Effector CD4-positive, alpha-beta T cell (primary cell): ENCODE measurements at places on chromosomes 5 and 9.

DNA sequence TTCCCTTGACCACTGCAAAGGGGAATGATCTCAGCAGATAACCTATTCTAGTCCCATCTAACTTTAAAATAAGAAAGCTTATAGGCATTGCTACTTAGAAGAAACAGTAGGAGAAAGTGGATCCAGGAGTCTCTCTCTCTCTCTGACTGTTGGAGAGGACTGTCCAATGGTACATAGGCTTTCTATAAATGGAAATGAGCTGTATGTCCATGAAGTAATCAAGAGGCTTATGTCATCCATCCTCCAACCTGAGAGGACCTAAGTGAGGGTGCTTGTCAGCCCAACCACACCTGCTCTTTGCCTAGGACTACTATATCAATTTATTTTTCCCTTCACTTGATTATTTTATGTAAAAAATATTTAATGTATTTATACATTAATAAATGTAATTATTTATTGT is 172.3 kb downstream of the PAPPA start:
- DNase-seq: no peak

GRCh38 chr5:43560128-43560527 is 3.3 kb upstream of the PAIP1 start:
- no peak for DNase-seq

- DNase-seq: no peak
Measured at GRCh38 chr5:157324237-157324636, 58.3 kb downstream of the CYFIP2 start.

DNA sequence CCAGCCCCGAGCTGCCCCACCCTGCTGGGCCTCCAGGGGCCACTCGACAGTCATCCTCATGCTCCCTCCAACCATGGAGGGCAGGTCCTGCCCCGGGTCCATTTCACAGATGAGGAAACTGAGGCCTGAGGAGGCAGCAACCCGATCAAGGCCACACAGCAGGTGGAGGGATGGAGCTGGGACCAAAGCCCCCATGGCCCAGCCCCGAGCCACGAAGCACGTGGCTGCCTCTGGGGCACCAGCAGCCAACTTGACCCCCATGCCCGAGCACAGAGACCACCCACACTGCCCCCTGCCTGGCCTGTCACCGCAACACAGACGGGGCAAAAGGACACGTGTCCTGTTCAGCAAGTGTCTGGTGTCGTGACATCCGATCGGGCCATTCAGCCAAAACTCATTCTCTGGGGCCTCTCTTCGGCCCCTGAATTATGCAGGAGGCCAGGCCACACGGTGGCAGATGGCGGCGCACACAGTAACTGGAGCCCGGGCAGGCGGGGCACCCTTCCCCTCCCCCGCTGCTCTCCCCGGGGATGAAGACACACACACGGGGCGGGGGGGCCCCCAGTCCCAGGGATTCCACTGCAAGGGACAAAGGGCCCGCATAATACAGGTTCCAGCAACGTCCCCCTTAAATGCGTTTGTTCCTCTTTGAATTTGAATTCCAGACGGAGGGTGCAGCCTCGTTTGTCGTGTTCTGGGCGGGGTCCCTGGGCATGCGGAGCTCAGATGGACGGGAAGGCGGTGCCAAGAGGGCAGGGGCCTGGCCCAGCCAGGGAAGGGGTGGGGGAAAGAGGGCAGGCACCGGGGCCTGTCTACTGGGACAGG is 29.4 kb upstream of the TMEM250 start:
- no peak for DNase-seq

GRCh38 chr9:98977813-98978212 is 34.1 kb downstream of the COL15A1 start:
- DNase-seq: no peak

- no peak for DNase-seq
Measured at GRCh38 chr5:116494784-116495450, 79.7 kb downstream of the SEMA6A start.

- no peak for DNase-seq
Measured at GRCh38 chr5:30908356-30908755, 285.1 kb upstream of the CDH6 start.

DNA sequence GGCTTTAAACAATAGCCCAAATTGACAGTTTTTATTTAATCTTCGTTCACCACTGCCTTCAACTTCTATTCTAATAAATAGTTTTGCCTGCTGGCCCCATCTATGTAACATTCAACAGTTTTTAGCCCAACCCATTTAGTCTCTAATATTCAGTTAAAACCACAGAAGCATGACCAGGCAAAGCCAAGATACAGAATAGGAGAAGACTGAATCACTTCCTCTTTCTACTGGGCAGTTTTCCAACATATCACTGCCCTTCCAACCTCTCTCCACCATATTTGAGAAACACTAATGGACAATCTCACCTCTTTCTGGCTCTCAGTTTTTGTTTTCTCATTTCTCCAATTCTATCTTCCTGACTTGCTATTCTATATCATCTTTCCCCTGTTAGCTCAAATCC is 352.9 kb downstream of the DNAH5 start:
- DNase-seq: no peak

DNA sequence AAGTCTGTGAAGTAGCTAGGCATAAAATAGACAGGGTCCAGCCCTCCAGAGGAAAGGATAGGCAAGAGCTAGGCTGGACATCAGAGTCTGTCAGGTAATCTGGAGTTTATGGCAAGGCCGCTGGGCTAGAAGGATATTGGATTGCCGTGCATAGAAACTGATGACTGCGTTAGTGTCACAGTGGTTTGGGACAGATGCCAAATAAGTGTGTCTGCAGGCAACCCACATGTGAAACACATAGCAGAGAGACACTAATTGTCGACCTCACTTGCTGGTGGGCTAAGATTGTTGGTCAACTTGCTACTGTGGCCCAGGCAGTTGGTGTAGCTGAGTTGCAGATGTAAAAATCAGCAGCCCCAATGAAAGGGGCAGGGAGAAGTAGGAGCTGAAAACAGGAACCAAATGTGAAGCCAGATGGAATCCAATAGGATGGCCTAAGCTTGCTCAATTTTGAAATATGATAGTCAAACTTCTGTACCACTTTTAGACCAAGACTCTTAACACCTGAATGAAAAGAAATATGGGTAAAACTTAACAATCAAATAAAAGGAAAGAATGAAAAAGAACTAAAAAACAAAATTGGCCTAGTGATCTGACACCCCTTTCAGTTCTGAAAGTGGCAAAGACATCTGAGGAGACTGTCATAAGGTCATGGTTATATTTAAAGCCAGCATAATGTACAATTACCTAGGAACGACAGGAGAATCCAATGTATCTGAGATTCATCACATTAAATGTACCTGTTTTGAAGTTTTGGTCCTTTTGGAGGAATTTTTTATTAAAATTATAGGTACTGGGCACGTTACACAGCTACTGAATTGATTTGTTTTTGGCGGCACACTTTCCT is 243.3 kb upstream of the ACTBL2 start:
- DNase-seq: no peak

DNA sequence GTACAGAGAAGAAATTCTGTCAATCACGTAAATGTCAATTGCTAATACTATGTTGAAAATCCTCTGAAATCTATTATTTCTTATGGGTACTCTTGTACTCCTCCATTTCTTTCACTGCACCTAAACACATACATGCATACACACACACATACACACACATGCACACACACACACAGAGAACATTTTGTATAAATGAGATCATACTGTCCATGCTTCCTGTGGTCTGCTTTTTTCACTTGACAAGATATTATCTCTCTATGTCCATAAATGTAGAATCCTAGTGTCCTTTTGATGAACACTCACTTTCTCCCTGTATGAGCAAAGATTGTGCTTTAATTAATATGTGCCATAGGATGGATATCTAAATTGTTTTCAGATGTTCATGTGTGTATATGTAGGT is 32.7 kb upstream of the TLR4 start:
- DNase-seq: no peak

DNA sequence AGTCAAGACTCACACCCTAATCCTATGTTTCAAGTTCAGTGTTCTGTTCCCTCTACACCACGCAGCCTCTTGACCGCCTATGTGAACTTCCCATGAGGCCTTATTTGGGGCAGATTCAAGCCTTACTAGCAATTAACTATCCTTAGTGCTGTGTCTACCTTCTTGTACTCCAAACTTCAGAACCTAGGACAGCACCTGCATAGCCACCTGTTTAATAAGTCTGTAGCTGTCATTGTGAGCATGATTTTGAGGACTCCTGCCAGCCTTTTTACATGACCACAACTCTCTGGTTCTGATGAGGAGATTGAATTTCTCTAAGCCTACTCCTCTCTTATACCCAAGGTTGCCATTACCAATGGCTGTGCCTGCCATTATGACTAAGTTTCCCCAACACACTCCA is 50.8 kb upstream of the PCSK1 start:
- no peak for DNase-seq

GRCh38 chr5:130985776-130986175 is 179.3 kb downstream of the HINT1 start:
- no peak for DNase-seq

GRCh38 chr9:99628849-99629620 is 192.7 kb upstream of the NR4A3 start:
- DNase-seq: no peak

DNA sequence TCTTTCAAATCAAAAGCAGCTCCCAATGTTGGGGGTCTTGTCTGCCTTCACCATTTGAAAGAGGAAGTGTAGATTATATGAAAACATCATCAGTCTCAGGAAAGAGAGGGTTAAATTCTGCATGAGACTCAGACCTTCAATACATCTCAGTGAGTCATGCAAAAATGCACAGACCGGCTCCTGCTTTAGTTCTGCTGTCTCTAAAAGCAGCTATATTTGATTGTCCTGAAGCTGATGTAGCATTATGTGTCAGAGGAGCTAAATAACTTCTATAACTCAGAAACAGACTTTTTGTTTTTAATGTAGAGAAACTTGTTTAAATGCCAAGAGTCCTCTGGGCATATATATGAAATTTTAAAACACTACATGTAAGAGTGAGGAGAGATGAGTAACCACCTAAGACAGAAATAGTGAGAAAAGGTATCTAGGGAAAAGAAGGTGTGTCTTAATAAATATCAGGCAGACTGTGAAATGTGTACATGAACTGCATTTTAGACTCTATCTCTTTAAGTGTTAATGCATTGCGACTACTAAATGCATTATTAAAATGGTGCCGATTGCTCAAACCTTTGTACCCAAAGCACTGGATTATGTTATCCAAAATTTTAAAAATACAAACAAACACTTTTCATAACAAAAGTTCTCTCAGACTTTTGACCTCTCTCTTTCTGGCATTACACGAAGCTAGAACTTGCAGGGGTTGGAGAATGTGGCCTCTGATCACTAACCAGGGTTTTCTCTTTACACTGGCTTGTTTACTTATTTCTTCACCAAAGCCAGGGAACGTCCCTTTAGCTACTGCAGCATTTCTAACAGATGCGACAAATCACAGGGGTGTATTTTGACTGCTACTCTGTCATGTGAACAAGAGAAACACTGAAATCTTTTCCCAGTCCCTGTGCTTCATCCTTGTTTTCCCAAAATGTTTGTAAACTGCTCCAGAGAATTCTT is 302.3 kb downstream of the ARL15 start:
- no peak for DNase-seq

- no peak for DNase-seq
Measured at GRCh38 chr9:109164042-109164441, 3.0 kb downstream of the FRRS1L start.

DNA sequence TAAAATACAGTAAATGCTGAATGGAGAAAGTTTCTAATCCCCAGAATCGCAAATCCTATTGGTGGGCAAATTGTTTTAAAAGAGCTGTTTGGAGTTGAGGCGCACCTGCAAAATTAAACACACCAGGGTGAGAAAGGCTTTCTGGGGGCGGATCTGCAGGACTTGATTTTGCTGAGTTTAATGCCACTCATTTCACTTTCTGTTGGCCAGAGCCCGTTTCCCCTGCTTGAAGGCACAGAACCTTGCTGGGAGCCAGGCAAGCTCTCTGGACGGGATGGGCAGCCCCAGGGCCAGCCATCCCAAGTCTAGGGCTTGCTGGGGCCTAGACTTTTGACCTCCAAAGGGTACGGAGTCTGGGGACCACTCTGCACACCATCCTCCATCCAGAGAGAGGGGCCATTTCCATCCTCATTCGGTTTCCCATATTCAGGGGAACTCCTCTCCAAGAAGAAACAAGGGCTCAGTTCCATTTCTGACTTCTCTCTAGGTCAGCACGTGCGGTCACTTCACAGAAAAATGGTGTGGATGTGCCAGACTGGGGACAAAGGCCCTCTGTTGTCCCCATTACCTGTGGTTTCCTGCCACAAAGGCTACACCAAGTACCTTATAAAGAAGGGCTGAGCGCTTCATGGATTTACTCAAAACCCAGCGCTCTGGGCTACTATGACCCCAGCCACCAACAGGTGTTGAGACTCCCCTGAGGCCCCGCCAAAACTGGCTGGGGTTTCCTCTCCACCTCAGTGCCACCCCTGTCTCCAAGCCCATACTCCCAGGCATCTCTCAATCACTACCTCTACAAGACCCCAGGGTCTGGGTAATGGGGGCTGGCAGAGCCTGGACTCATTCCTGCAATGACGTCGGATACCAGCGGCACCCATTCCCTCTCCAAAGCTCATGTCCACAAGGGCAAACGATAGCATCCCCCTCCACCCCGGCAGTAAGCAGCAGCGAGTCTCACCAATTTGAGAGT is 170.0 kb downstream of the AUH start:
- no peak for DNase-seq

- DNase-seq: no peak
Measured at GRCh38 chr5:67992923-67993322, 222.6 kb upstream of the PIK3R1 start.

DNA sequence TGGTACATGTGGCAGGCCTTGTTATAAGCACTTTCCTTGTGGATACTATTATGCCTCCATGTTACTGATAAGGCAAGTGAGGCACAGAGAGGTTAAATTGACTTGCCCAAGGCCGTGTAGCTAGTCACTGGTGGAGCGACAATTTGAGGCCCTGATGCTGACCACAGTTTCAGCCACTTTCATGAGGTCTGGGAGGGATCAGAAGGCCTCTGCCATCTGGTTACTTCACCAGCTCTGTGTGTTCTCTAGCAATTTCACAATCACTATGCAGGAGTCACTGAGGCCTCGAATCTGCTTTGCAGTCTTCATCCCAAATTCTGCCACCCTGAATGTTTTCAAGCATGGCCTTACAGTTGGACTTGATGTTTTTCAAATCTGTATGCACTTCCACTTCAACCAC is 9.1 kb downstream of the LRRC70 start:
- no peak for DNase-seq

GRCh38 chr5:157390551-157391297 is 69.3 kb upstream of the NIPAL4 start:
- peak; percentile 15 for DNase-seq

DNA sequence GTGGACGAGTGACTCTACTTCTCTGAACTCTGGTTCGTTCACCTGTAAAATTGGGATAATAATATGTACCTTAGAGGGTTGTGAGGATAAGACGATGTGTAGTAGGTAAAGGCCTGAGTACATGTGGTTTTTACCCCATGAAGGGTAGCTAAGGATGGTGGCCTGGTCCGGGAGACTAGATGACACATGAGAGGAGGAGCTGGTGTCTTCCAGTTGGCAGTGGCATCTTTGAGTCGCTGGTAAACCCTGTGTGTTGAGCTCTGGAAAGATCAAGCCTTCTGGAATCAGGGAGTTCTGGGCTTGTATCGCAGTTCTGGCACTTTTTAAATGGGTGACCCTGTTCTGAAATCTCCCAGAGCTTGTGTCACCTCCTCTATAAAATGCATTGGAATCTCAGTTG is 166.4 kb upstream of the ZNF618 start:
- DNase-seq: no peak
